ENCODE measurements at places on chromosomes 4 and X.

DNA sequence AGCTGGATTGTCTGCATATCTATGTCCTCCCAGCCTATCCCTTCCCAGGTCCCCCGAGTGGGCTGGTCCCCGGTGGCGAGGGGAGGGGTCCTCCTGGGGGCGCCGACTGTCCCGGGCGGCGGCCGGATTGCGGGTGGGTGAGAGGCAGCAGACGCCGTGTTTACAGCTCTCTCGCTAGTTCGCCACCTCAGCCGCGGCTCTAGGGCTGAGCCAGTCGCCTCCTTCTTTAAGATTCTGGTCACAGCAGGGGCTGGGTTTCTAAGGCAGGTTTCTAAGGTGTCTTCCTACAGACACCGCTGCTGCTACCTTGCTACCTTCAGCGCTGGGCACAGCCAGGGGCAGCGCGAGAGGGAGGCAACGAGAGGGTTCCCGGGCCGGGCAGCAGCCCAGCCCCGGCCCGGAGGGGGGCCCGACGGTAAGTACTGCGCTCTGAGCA, 57.2 kb downstream of the FRMPD3 start:
- DNase-seq: no peak

GRCh38 chr4:94559351-94559806, 107.6 kb downstream of the PDLIM5 start:
- DNase-seq: no peak

GRCh38 chr4:118915468-118915867, 26.8 kb downstream of the SYNPO2 start:
- DNase-seq: no peak

GRCh38 chr4:85474356-85474755, 594 bp upstream of the ARHGAP24 start:
- no peak for DNase-seq

GRCh38 chr4:39169426-39169825, 12.9 kb upstream of the WDR19 start:
- no peak for DNase-seq

DNA sequence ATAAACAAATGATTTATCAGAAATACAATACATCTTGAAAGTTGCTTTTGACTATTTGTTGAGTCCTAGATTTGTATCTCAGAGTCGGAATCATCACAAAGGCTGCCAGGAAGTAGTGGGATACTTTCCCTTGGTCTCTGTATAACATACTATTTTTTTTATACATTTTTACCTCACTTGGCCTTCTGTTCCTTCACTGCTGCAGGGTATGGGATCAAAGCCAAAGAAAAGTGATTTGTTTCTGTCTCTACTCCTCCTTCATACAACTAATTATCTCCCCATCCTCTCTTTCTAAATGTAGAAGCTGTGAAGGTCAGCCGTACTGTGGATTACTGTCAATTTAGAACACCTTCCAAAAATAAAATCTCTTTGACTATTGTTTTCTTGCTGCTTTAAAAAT, 24.9 kb downstream of the PALLD start:
- no peak for DNase-seq

DNA sequence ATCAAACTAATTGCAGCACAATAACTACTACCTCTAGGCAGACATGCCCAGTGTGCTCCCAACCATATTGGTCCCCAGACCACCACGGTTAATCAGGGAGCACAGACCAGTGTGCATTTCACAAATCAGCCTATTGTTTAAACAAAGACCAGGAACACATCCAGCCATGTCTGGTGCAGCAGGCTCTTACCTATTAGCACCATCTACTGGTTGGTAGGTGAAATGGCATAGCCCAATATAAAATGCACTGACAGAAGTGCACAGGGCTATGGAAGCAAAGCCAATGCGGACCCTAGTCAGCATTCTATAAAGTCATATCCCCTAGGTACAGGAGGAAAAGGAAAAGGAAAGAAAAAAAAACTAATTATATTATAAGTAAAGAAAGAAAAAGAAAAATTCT, 15.5 kb upstream of the CYLC1 start:
- DNase-seq: peak; percentile 0

- DNase-seq: no peak
Measured at GRCh38 chr4:56691425-56691824, 10.3 kb upstream of the HOPX start.

GRCh38 chr4:41136456-41136855, 77.9 kb downstream of the APBB2 start:
- no peak for DNase-seq

DNA sequence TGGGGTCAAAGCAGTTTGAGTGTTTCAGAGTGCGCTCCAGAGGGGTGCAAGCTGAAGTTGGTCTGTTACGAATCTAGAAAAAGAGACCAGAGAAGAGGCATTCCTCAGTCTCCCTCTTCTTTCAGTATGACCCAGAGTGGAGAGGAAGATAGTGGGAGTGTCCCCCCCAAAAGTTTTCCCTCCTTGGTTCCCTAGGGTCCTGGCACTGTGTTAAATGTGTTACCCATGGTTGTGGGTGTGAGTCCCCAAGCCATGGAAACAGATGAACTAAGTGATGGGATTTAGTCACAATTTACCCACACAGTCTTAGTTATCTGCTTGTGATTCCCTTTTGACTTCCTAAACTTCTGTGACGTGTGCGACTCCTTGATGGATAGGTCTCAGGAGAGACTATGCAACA, 27.0 kb upstream of the NAF1 start:
- no peak for DNase-seq

- no peak for DNase-seq
Measured at GRCh38 chrX:16187024-16187760, 19.9 kb downstream of the MAGEB17 start.

DNA sequence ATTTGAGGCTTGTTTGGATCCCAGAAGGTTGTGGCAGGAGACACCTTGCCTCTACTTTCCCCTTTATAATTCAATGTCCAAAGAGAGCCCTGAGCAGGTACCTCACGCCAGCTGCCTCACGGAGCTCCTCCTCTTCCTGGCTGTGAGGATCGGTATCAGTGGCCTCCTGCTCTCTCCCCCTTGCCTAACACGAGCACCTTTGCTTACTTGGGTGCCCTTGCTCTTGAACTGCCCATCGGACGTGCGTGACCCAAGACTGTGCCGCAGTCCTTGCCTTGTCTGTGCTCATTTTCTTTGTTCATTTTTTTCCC, 27.8 kb upstream of the MSANTD1 start:
- DNase-seq: no peak

GRCh38 chr4:40307627-40308497, 27.3 kb upstream of the CHRNA9 start:
- DNase-seq: no peak

DNA sequence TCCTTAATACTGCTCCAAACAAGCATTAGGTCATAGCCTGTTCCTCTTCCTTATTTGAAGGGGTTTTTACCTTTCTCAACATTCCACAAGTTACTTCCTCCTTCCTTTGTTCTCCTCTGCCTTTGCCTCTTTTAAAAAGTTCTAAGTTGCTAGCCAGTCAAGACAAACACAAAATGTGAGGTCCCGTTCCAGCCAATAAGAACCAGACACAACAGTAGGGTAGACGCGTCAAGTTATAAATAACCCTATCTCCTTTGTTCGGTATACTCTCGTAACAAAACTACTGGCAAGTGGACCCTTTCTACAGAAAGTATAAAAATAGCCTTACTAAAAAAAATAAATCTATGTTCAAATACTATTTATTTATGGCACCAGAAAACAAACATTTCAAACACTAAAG, 6.3 kb upstream of the ACE2 start:
- DNase-seq: no peak

GRCh38 chr4:88672987-88673386, 24.6 kb downstream of the NAP1L5 start:
- DNase-seq: no peak

- DNase-seq: no peak
Measured at GRCh38 chr4:80172203-80172602, 25.1 kb upstream of the PRDM8 start.

- no peak for DNase-seq
Measured at GRCh38 chr4:170698334-170698733, 608.6 kb upstream of the AADAT start.

DNA sequence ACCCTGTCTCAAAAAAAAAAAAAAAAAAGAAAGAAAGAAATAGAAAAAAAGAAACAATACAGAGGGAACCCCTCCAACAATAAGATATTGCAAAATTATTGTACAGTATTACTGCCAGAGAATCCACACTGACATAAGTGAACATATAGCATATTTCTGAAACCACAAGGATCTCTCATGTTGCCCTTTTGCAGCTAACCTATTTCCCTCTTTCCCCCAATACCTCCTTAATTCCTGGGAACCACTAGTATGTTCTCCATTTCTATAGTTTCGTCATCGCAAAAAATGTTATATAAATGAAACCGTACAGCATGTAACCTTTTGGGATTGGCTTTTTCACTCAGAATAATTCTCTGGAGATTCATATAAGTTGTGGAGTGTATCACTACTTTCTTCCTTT, 20.0 kb upstream of the BMP2K start:
- DNase-seq: no peak

DNA sequence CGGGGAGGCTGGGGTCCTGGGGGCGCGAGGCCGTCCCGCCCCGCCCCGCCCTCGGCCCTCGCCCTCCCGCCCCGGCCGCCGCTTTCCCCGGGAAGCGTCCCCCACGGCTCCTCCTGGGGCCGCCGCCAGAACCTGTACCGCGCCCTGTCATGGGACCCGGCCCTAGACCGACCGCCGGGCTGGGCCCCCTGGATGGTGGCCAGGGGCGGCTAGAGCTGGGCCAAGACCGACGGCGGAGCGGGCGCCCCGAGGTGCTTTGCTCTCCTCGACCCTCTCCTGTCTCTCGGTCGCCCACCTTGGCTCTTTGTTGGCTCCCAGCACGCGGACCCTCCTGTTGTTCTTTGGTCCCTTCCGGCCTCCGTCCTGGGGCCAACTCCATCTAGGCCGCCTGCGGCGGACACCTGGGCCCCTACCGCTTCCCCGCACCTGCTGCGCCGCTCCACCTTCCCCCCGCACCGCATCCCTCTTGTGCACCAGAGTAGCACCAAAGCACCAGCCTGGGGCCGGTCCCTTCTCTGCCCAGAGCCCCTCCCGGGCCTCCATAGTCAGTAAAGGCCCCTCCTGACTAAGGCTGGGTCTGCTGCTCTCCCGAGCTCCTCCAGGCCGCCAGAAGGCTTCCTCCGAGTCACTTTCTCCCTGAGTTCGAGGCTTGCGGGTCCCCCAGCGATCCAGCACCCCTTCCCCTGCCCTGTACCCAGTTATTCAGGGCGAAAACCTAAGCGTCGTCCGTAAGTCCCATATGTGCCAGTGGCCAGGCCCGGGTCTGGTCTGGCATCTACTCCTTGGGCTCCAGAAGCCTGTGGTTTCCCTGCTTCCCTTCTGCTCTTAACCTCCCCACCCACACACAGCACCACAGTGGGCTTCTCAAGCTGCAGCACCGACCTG, 587 bp downstream of the TACC3 start:
- DNase-seq: no peak

DNA sequence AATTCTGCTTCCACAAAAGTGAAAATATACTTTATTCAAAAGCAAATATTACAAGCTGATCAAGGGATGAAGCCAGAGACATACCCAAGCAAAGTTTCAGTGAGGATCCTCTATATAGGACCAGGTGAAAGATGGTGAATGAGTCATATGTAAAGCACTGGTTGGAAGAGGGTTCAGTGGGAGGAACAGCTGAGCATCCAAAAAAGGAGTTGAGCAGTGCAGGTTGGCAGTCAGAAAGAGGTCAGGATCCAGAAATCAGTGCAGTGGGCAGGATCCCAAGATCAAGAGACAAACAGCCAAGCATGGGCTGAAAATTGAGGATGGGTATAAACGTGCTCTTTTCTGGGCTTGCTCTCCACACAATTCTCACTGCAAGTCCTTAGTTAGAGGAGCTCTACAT, 30.3 kb downstream of the OTC start:
- DNase-seq: no peak

- DNase-seq: no peak
Measured at GRCh38 chr4:141301216-141301615, 80.5 kb downstream of the ZNF330 start.

DNA sequence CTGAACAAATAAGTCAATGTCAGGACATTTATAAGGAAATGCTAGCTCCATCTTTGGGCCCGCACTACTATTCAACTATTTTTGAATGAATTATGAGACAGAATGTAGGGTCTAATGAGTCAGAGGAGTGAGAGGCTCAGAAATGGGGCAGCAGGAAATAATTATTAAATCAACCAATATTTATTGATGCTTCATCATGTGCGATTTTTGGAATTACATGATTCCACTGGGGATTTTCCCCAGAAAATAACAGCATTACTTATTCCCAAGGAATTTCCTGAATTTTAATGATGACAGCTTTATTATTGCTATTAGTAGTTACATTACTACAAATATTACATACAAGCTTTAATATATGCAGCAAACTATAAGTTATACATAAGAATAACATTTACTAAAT, 49.3 kb upstream of the PHF8 start:
- DNase-seq: no peak

GRCh38 chr4:8108261-8108660, 50.4 kb downstream of the ABLIM2 start:
- no peak for DNase-seq

DNA sequence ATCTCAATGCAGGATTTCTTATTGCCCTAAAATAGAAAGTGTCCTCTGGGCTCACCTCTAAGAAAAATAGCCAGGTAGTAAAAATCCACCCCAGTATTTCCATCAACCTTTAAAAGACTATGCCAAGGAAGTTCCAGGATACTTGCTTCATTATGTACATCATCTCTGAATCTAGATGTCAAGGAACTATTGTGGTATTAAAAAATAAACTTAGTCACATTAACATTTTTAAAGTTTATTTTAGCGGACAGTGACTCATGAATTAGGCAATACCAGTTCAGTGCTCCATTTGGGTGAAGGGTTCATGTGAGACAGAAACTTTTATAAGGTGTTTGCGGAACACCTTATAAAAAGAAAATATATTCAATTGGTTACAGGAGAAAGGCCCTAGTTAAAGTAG, 209.2 kb downstream of the ADAM29 start:
- DNase-seq: no peak

GRCh38 chr4:52904421-52904820, 42.3 kb downstream of the RASL11B start:
- DNase-seq: no peak

DNA sequence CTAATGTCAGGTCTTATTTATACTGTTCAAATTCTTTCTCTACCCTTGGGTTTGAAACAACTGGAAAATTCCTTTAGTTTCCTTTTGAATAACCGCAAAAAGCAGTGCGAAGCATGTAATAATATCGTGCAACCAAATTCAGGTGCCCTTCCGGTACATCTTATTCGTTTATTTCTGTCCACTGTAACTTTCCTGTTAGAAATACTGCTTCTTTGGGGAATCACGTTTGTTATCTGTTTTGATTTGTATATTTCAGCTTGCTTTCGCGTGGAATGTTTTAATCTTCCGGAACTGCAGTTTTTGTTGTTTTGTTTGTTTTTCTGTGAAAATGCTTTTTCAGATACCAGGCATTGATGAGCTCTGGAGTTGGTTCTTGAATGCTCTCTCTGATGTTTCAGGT, 85.7 kb upstream of the HPRT1 start:
- no peak for DNase-seq

DNA sequence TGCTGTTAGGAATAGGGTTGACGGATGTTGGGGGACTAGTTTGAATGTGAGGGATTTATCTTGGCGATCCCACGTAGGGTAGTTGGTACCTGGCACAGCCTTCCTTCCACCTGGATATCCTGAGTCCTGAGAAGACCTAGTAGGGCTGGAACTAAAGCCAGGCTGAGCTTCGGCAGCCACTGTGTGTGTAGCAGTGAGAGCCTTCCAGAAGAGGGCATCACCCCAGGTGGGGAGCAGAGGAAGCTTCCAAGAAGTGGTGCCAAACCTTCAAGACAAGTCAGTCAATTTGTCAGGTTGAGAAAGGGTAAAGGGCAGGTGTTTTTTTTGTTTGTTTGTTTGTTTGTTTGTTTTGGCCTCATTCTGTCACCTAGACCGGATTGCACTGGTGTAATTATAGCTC, 1.2 kb upstream of the FGFBP2 start:
- no peak for DNase-seq

- no peak for DNase-seq
Measured at GRCh38 chrX:68049466-68049865, 383.8 kb downstream of the OPHN1 start.

Data from HCT116 (cell line).